ENCODE measurements at places on chromosomes 4 and X.

- DNase-seq: no peak
Measured at GRCh38 chrX:139156356-139156755, 374.2 kb upstream of the F9 start.

DNA sequence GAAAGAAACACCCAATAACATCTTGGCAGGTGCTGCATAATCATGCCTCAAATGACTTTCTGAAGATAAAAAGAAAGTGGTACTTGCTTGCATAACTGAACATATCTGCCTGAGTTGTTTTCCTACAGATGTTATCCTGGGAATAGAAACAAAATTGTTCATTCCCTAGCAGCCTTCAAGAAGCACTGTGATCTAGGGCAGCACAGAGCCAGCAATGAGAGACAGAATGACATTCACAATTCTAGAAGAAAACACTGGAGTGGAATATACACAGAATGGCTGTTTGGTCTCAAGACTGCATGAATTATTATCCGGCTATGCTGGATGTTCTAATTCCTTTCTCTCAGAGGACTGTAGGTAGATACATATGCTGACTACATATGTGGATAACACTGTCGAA lies 790.9 kb downstream of the PDHA2 start:
- no peak for DNase-seq

DNA sequence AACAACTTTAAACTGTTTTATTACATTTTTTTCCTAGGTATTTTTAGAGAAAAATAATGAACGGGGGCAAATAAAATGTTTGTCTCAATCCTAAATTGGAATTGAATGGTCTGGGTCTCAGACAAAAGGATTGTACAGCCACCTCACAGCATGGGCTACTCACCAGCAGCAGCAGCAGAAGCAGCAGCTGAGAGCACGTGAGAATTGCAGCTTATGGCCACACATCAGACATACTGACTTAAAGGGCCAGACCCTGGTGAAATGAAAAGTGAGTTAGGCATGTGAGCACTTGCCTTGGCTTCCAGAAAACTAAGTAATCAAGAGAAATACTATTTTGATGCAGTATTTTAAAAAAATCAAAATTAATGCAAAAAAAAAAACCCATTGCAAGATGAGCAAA lies 56.6 kb downstream of the AASDH start:
- DNase-seq: no peak

DNA sequence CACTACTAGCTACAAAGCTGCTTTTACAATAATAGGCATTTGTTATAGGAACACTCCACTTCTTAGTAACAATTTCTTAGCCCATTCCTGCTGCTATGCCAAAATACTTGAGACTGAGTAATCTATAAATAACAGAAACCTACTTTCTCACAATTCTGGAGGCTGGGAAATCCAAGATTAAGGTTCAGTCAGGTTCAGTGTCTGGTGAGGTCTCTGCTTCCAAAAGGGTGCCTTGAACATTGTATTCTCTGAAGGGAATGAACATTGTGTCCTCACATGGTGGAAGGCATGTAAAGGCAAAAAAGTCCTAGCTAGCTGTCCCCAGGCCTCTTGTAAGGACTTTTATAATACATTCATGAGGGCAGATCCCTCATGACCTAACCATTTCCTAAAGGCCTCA lies 7.0 kb downstream of the SLC9B1 start:
- no peak for DNase-seq

DNA sequence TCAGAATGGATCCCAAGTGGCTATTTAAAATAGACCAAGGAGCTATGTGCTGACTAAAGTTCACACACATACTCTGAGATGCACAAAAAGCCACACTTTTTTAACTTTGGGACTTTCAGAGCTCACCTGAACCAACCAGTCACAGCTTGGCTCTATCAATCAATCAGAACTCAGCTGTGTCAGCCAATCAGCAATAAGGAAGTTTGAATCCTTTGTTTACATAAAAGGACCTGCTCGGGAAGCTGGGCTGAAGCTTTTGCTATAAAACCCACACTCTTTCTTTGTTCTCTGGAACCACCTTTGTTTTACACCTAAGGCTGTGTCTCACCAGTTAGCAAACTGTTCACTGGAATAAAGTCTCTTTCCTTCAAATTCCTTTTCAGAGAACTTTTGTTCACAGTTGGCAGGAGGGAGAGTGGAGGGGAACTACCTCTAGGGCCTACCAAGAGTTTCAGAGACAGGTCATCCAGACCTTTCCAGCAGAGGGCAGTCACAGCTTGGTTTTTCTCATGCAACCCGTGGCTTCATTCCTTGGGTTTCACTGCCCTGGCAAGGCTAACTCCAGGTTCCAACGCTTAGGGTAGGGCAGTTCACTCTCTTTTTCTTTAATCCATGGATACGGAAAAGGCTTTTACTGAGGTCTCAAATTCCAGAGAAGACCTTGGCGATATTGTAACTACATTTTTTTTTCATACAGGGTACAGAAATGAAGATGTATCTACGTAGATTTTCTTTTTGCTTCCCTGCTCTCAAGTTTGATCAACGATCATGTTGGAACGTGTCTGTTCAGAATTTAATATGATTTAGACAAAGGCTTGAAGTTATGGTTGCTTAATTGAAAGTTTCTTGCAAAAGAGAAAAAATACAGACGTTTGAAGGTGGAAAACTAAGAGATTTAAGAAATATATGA lies 80.7 kb downstream of the GPRIN3 start:
- DNase-seq: peak; percentile 83

DNA sequence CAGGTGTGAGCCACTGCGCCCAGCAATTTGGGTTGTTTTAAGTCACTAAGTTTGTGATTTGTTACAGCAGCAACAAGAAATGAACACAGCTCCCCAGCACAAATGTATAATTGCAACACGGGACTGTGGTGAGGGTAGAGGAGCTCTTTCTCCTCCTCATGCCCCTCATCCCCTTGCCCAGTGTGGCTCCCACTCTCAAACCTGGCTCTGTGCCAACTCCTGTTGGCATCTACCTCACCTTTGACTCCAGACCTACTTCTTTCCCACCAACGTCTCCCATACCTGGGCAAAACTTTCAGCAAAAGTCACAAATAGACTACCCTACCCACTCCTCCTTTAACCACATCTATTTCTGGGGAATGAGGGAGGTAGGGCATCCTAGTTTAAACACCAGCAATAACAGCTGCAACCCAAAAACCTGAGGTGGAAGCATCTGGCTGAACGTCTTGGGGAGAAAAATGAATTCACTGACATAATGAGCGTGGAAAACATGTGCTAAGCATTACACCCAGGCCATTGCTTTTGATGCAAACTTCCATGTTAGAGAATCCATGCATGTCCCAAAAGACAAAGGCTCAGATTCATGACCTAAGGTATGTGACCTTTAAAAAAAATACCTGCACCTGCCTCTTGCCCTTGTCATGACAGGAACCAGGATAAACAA lies 19.2 kb downstream of the LNX1 start:
- DNase-seq: no peak

DNA sequence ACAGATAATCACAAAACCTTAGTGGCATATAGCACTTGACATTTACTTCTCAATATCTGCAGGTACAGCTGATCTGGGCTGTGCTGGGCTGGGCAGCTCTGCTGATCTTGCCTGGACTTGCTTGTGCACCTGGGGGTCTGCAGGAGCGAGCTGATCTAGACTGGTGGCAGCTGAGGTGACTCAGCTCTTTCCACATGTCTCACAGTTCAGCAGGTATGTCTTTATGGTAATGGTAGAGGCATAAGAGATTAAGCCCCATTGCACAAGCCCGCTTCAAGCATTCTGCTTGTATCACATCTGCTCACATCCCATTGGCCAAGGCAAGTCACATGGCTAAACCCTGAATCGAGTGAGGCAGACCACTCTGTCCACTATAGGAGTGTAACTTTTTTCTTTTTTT lies 506.7 kb downstream of the BCOR start:
- DNase-seq: no peak
